ENCODE measurements at places on chromosomes 3 and 15.

GRCh38 chr3:94301366-94301765, 238.5 kb downstream of the NSUN3 start:
- no peak for DNase-seq

- no peak for DNase-seq
Measured at GRCh38 chr3:10471054-10471688, 34.2 kb downstream of the ATP2B2 start.

DNA sequence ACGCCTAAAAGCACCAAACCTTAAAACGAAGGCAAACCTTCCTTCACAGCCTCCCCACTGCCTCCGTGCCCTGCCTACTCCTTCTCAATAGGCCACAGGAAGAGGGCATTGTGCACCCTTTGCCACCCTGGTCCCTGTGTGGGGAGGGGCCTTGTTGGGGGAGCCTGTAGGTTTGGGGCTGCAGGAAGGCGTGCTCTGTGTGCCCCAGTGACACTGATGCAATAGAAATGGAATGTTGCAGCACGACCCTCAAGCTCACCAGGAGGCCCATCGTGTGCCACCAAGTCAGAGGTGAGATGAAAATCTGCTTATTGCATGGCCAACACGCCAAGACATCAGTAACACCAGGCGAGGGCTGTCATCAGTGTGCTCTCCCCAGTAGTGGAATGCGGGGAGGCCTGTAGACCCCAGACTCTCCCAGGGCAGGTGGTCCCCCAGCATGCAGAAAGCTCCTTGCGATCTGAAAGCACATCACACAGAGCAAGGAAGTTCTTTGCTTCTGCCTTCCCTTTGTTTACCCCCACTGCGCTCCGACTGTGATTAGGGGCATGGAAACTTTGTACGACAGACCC, 86.2 kb downstream of the ASB7 start:
- no peak for DNase-seq

GRCh38 chr3:151044706-151045105, 40.8 kb upstream of the MED12L start:
- DNase-seq, result no peak

DNA sequence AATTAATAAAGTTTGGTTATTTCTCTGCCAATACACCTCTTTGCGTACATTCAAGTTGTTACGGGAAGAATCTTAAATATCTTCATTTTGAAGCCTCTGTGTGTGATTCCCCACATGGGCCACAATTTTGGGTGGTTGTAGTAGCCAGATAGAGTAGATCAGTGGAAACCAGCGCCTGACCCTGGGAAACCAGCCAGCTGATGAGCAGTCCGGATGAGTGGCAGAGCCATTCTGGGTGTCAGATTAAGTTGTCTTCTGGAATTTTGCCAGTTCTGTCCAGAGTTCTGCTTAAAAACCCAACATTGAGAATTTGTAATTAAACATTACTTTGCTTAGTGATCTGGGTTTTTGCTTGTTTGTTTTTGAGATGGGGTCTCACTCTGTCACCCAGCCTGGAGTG, 49.7 kb downstream of the MRPS25 start:
- DNase-seq, result no peak

DNA sequence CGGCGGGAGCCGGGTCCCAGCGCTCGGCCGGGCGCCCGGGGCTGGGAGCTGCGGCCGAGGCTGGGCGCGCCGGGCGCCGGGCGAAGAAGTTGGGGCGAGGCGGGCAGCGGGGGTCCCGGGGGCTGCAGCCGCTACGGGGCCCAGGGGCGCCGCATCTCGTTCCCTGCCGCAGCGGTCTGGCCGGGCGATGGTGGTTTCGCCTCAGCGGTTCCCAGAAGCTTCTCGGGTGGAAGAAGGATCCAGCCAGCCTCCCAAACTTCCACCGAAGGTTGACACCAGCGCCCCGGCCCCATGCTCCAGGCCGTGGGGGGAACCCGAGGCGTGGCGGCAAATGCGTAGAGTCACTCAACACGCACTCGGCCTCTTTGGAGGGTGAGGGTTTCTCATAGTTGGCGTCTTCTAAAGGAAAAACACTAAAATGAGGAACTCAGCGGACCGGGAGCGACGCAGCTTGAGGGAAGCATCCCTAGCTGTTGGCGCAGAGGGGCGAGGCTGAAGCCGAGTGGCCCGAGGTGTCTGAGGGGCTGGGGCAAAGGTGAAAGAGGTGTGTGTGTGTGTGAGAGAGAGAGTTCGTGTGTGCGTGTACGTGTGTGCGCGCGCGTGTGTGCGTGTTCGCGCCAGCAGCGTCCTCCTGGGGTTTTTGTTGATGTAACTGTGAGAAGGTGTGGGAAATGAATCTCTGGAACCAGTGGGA, 940 bp downstream of the BOC start:
- DNase-seq, result no peak

DNA sequence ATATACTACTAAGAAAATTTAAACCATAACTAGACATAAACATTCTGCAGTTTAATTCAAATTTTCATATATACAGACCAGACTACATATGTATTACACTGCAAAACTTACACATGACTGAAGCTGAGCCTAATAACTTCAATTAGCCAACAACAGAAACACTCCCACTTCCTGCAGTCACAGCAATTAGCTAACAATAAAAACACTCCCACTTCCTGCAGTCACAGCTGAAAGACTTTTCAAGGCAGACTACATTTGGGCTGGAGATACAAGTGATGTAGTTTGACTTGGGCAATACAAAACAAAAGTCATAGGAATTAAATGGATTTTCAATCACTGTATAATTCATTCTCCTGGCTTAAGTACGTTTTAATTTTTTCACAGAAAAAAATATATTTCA, 10.3 kb downstream of the TM2D3 start:
- no peak for DNase-seq

DNA sequence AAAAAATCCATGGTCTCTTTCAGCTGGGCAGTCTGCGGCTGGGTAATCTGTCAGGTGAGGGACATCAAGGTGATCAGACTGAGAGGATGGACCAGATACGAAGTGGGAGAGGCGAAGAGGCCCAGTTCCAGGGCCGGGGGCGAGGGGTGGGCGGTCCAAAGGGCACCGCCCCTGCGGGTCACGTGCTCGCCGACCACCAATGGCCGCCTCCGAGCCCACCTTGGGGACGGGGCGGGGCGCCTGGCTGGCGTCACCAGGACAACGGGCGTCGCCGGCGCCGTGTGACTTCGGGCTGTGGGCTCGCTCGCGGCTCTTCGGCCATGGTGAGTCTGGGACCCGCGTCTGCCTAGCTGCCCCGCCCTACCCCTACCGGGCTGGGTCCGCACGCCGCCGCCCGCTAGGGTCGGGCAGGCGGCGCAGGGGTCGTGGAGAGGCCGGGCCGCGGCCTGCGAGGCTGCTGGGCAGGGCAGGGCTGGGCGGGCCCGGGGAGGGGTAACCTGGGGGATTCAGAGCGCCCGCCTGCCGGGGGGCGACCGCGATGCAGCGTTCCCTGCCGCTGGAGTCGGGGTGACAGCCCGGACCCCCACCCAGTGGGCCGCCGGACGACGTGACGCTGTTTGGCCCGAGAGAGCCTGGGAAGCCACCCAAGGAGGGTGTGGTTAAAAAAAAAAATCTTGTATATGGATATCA, at the start of gene FBXL2:
Gene FBXL2, plus strand, starts transcription at position 250 of the 690 bp plus-strand sequence. Its CDS starts 71 bp downstream, at position 321.
- no peak for DNase-seq

GRCh38 chr15:65416845-65417416, 5.8 kb downstream of the IGDCC4 start:
- DNase-seq, result no peak

- no peak for DNase-seq
Measured at GRCh38 chr15:89777073-89777751, 1.1 kb downstream of the MESP2 start.

GRCh38 chr15:45645026-45645980, 10.5 kb downstream of the SQOR start:
- DNase-seq, result no peak

- no peak for DNase-seq
Measured at GRCh38 chr3:170259907-170260306, 37.7 kb downstream of the PRKCI start.

GRCh38 chr15:71888797-71889196, 78.4 kb downstream of the NR2E3 start:
- no peak for DNase-seq

- DNase-seq, result no peak
Measured at GRCh38 chr3:110677506-110677905, 394.1 kb upstream of the NECTIN3 start.

DNA sequence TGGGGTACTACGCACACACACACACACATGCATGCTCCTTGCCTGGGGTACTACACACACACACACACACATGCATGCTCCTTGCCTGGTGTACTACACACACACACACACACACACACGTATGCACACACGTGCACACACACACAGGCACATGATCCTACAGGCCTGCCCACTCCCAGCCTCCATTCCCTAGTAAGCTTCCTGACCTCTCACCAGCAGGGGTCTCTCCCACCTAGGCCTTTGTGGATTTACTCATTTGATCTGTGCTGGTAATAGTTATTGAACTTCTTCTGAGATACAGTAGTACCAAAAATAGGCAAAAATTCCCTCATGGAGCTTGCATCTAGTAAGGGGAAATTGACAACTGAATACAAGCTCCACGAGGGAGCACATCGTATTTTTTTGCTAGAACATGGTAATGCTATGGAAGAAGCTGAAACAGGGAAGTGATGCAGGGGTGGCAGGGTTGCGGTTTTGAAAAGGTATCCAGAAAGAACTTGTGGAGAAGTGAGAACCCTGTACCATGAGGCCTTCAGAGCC, 19.1 kb downstream of the TTC21A start:
- no peak for DNase-seq

DNA sequence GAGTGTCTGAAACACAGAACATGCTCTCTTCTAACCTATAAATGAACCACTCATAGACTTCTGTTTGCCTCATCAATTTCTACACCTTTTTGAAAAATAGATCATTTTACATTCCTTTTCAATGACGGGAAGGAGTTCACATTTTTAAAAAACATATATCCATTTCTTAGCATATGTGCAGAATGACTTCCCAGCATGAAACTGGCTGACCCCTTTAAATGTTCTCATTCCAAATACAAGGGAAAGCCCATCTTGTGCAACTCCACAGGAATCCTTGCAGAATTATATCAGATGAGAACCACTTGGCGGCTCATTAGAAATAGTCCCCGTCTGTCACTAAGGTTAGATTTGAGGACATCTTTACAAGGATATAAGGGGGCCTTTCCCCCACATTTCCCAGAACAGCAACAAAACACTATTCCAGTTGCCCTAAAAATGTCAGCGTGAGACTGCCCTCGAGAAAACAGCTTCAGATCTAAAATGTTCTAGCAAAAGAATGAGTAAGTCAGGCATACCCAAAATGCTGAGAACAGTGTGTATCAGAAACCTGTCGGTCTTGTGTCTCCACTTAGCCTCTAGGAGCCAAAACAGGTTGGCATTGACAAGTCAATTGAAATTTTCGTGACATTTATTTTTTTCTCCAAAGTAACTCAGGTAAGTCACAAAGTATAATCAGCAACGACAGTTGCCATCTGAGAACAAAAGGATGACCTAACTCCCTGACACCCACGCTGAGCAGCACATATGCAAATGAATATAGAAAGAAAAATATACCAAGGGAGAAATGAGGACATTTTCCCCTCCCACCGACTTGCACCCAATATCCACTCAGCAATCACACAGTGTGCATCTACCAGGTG, 63.1 kb downstream of the FOXP1 start:
- DNase-seq, result no peak

DNA sequence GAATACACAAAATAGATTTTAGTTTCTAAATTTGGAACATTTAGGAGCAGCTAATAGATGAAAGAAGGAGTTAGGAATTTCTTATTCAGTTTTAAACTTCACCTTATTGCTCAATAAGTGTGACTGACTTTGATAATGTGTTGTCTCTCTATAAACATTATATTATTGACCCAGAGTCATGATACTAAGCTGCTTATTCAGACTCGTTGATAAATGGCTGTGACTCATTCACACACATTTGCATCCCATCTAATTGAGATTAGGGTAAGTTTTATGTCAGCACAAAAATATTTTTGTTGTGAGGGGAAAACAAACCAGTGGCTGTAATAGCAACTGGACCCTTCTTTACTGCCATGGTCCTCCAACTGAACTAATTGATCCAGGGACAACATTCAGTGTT, 137.6 kb downstream of the GOLIM4 start:
- no peak for DNase-seq

- no peak for DNase-seq
Measured at GRCh38 chr3:60282866-60283265, 968.4 kb downstream of the FHIT start.

- no peak for DNase-seq
Measured at GRCh38 chr3:94686208-94686607, 623.3 kb downstream of the NSUN3 start.

DNA sequence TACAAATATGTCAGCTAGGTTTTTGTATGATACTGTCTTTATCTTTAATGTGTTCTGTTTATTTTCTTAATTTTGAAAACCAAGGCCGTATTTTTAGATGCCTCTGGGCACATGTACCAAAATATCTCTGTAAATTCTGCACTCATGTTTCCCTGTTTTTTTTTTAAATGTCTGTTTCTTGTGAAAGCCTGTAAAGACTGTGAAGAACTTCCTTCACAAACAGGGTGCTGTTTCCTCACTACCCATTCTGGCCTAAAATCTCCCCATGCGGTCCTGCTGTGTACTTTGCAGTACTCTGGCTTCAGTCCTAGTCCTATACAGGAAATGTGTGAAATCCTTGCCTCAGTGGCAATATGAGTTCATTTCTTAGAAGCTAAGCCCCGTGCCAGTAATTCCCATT, 133.4 kb upstream of the ZBTB20 start:
- no peak for DNase-seq

GRCh38 chr15:88981244-88982215, 68.4 kb upstream of the MFGE8 start:
- DNase-seq, result no peak

GRCh38 chr15:69395991-69396390, 18.2 kb upstream of the KIF23 start:
- DNase-seq, result no peak

- DNase-seq, result no peak
Measured at GRCh38 chr3:186166491-186167288, 57.8 kb upstream of the ETV5 start.
